ENCODE measurements at places on chromosomes 3 and 15. TPM values are rescaled to one million over a fixed set of nuclear protein-coding genes. Genes with fewer than 3 reads are reported as not detected.

DNA sequence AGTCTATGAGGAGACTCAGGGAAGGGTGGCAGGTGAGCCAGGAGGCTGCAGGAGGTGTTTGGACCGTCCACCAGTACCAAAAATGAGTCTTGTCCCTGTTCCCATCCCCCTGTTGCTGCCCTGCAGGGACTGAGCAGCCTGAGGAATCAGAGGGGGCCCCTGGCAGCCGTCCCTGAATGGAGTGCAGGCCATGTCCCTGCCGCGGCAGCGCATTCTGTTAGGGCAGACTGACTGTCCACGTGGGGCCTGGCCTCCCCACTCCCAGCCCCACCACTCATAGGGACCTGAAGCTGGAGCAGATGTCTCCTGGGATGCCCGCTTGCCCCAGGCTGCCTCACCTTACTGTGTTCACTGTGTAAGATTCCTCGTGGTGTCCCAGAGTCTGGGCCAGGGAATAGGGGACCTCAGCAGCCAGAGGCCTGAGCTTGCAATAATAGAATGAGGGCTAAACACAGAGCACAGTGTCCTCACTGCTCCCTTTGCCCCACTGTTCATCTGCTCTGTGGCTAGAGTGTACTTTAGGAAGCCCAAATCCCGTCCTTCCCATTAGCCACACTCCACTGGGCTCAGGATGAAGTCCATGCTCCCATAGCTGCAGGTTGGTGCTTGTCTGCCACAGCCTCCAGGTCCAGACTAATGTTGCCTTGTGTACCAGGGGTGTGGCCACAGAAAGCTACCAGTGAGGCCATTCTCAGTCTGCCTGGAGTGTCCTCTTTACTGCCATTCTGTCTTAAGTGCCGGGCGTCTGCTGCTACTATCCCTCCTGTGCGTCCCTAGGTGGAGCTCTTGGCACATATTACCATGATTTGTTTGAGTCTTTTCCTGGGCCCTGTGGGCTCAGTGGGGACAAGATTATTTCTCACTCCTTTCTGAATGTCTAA lies 63.2 kb downstream of the HCN4 start:
- no peak for DNase-seq

GRCh38 chr3:183800243-183800863 lies 25.0 kb downstream of the MAP6D1 start:
- no peak for DNase-seq

DNA sequence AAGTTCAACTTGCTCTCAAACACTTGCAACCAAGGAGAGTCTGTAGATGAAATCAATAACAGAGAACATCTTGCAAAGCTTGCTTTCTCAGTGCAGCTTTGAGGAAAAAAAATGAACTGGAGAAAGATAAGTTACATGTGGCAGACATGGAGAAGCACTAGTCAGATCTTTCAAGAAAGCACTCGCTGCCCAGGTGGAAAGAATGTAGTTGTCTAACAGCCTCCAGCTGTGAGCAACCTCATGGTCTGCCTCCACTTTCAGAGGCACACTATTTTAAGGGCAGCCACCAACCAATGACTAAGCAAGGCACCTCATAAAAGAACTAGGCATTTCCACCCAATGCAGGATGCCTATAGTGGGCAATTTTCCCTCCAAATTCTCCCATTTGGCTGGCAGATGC lies 125.4 kb upstream of the CPNE4 start:
- DNase-seq, result no peak

DNA sequence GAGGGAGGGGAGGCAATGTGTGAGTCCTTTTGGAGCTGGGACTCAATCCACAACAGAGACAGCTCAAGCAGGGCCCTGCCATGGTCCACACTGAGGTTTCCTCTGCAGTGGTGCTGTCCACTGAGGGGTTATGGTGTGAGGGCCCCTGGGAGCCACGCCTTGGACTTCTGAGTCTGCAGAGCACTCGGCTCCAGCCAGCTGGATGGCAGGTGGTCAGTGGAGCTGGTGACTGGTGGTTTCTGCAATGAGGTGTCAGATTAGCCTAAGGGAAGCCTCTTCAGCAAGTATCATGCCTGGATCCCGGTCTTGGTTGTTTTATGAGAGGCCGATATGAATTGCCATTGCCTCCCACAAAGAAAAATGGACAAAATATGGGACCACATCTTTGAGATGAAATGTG lies 21.7 kb downstream of the LSM3 start:
- no peak for DNase-seq

- DNase-seq, result no peak
Observed at GRCh38 chr3:101720851-101721840, 3.3 kb upstream of the CEP97 start.

The KBTBD13 gene
- total RNA-seq, result not detected

The GREM1 gene
- total RNA-seq, result 2.4 TPM

All from frontal cortex (tissue), 4 donors.